ENCODE measurements at places on chromosomes 4 and X.

GRCh38 chrX:119501511-119502148 lies 33.4 kb downstream of the SLC25A5 start:
- DNase-seq, result no peak

DNA sequence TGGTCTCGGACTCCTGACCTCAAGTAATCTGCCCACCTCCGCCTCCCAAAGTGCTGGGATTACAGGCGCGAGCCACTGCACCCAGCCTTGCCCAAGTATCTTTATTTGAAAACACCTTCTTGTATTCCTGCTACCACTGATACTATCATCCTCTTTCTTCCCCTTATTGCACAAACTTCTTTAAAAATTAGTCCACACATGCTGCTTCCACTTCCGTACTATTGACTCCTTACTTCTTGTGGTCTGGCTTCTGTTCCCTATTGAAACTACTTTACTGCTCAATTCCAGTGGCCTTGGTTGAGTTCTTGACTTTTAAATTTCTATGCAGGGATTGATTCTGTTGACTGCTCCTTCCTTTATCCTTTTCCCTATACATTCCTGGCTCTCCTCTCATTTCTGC lies 38.8 kb downstream of the MTM1 start:
- no peak for DNase-seq

DNA sequence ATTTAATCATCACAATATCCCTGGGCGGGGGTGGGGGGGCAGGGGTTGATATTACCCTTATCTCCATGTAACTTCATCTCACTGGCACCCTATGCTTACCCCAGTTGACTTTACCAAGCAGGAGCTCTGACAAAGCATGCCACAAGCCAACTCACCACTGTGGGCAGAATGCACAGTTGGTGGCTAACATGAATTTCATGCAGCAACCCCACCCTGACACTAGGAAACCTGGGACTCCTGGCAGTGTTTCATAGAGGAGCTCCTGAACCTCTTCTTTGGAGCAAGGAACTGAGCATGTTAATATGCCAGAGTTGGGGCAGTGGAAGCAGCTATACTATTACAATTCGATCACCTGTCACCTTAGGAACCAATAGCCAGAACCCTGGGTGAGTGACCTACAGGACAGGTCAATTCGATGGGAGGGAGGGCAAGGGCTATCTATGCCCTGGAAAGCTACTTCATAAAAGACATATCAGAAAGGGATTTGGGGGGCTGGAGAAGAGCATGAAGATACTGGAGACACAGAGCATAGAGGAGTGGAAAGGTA lies 97.2 kb upstream of the ACSL4 start:
- no peak for DNase-seq

GRCh38 chr4:126207910-126208309 lies 893.2 kb downstream of the FAT4 start:
- no peak for DNase-seq

DNA sequence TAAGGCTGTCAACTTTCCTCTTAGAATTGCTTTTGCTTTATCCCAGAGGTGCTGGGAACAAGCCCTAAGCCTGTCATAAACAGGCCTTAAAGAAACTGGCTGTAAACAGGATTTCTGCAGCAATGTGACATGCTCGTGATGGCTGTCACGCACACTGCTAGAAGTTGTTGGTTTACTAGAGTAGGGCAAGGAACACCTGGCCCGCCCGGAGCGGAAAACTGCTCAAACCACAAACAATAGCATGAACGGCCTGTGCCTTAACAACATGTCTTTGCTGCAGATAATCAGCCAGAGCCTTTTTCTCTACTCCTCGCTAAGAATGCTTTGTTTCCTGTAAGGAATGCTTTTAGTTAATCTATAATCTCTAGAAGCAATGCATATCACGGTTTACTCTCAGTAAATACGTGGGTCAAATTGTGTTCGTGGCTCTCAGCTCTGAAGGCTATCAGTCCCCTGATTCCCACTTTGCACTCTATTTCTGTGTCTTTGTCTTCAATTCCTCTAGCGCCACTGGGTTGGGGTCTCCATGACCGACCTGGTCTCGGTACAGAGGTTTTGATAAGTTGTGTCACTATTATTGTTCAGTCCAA lies 318.3 kb downstream of the GLUD2 start:
- DNase-seq, result no peak

DNA sequence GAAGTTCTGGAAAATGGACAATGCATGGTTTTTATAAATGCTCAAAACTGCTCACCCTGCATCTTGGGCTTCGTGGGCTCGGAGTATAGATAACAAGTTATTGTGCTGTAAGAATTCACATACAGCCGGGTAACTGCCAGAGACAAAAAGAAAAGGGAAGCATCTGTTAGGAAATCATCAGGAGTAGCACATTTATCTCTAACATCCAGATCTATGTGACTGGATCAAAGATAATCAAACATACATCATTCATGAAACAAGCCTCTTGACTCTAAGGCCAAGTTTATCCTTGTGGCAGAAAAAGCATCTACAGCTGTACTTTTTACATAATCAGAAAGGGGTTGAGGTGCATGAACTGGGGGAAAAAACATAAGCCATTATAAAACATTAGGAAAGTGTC lies 264.2 kb downstream of the PPP3CA start:
- no peak for DNase-seq

DNA sequence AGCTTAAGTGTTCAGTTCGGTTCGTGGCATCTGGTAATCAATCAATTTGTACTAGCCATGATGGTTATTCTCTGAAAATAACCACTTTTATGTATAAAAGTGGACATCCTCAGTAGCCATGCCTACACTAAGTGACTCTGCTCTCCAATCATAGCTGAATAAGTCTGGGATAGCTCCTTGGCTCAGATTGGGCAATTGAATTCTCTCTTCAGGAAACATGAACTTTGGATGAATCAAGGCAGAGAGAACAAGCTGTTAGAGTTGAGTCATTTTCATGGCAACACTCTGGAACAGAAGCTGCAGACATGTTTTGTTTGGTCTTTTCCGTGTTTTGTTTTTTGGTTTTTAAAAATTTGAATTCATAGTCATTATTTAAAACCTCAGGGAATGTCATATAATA lies 66.8 kb upstream of the TMEM164 start:
- no peak for DNase-seq

DNA sequence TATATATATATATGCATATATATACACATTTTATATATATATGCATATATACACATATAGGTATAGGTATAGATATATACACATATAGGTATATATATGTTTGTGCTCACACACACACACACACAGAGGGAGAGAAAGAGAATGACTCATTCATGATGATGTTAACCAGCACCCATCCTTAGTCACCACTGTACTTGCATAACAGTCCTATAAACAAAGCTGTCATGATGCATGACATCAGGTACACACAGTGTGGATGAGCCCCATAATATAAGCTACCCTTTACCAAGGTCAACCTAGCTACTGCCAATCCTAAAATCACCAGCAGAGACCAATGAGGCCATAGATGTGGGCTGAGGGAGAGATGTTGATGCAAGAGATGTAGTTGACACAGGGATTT lies 1408.0 kb downstream of the RAPGEF2 start:
- DNase-seq, result no peak

- DNase-seq, result no peak
These were observed 5.2 kb downstream of the MGST2 start for GRCh38 chr4:139670775-139671174.

- no peak for DNase-seq
These were observed 155.2 kb upstream of the GK2 start for GRCh38 chr4:79563219-79563618.

GRCh38 chrX:101658661-101659491 lies 774 bp downstream of the ARMCX2 start:
- peak; percentile 7 for DNase-seq

GRCh38 chr4:3725936-3726870 lies 40.0 kb upstream of the ADRA2C start:
- no peak for DNase-seq

- DNase-seq, result no peak
These were observed 7.0 kb downstream of the SPP1 start for GRCh38 chr4:87982446-87983010.

DNA sequence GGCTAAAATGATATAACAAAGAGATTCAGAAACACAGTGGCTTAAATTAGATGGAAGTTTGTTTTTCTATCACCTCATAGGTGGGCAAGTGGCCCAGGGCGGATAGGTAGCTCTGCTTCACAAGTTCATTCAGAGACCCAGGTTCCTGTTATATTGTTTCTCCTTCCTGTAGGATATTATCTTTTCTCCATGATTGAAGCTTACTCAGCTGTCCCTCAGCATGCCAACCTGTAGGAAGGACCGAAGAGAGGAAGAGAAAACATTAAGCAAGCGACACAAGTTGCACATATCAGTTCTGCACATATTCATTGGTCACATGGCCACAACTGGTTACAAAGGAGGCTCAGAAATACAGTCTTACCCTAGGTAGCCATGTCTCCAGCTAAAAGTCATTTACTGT lies 6.9 kb downstream of the KLHL5 start:
- DNase-seq, result no peak

DNA sequence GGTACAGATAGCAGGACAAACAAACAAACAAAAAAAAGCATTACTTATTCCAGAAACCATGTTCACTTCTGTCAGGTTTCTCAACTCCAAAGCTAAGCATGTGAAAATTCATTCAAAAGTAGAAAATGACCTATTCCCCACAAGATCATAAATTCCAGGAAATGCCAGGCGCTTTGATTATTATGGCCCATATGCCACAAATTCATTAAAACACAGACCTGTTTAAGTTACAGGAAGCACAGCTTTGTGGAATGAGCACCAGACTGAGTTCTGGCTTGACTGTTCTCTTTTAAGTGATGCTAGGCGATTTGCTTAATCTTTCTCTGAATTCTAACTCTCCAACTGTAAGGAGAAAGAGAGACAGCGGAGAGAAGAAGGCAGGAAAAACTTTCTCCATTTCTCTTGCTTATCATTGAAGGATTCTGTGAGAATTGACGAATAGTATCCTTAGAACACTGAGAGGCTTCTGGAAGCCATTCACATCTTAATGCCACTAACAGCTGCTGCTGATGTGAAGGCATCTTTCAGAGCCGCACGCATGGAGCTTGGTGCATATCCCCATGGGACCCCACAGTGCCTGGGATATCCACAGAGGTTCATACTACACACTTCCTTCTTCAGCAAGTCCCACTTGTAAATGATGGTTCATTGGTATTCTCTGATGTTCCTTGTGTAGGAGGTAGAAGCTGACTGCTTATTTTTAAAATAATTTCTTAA lies 138.0 kb downstream of the ZNF674 start:
- DNase-seq, result no peak

DNA sequence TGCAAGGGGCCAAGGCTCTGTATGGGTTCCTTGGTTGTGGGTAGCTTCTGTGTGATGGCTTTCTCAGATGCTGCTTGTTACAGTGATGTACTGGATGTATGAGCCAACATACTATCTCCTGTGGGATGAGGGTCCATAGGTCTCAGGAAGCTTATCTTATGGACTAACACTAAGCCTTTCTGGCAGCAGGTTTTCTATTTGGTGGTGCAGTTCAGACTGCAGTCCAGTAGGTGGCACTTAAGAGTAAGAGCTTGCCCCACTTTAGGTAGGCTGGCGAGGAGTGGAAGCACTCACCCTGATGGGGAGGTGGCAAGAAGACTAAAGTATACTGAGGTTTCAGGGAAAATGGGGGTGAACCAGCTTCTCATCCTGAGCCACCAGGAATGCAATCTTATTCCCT lies 306.7 kb upstream of the MAOA start:
- no peak for DNase-seq

GRCh38 chr4:40214661-40215418 lies 18.0 kb downstream of the RHOH start:
- DNase-seq, result no peak

GRCh38 chrX:4830880-4831557 lies 1117.6 kb upstream of the PRKX start:
- no peak for DNase-seq

DNA sequence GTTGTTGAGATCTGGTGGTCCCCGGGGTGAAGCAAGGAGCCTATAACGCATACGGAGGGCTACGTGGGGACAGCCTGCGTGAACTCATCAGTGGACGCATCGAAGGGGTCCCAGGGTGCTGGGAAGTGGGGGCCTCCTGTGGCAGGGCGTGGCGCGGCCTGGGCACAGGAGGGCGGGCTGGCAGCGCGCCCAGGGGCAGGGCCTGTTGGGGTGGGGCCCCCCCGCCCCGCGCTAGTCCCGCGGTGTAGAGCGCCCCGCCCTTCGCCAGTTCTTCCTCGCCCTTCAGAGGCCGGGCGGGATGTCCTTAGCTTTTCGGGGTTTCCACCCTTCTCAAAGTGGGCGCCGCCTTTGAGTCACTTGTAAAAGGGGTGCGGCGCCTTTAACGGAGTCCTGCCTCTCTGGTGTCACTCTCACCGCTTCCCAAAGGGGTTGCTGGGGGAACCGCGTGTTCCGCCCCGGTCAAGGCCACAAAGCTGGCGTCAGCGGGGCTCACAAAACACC lies 632 bp downstream of the PLP2 start:
- peak; percentile 12 for DNase-seq

DNA sequence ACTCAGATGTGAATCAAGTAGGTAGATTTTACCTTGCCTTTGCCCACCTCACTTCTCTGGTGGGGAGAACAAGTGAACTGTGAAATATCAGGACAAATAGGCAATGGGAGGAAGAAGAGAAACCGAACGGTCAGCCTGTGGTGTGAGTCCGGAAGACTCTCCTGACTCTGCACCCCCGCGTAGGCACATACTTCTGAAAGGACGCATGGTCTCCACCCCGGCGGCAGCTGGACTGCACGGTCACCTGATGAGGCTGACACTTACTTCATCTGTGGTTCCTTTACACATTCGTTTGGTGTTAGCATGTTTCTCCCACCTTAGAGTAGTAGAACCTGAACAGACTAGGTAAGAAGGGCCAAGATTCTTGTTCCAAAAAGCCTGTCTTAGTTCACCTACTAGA lies 58.4 kb downstream of the NELFA start:
- no peak for DNase-seq

DNA sequence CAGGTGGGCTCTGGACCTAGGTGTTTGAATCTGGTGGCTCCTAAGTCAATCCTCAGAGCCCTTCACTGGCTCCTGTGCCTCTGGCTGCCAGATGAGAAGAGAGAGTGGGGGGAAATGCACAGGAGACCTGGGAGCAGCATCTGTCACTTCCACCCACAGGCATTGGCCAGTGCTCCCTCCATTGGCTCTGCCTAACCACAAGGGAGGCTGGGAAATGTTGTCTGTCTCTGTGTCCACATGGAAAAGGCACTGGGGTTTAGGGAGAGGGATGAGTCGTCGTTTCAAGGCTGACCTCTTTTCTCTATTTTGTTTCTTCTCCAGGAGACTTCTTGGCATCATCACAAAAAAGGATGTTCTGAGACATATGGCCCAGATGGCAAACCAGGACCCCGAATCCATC lies 76.4 kb downstream of the CLCN4 start:
- DNase-seq, result no peak

GRCh38 chrX:42869011-42869410 lies 91.0 kb upstream of the PPP1R2C start:
- DNase-seq, result no peak

DNA sequence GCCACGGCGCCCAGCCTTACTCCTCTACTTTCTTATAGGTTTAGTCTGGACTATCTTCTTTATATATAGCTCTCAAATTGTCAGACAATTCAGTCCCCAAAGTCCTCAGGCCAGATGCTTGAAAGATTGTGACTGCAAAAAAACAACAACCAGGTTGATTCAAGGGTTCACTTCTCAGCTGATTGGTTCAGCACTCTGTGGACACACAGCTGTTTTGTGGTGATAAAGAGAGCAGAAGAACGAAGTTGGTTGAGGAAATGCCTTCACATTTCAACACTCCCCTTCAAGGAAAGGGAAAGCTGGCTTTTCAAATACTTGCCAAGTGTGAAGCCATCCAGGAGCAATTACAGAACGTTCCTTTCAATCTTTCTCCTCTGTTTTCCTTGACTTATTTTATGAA lies 166.8 kb downstream of the SHROOM3 start:
- DNase-seq, result no peak

- no peak for DNase-seq
These were observed 403.7 kb downstream of the MID1IP1 start for GRCh38 chrX:39204945-39205344.

- no peak for DNase-seq
These were observed 6.8 kb upstream of the CXorf66 start for GRCh38 chrX:139972113-139972512.

All from NCI-H446 treated with DMSO at 0.1 percent for 48 hours (cell line).